Fibroblast of lung (primary cell): ENCODE measurements at places on chromosomes 13 and 19.

DNA sequence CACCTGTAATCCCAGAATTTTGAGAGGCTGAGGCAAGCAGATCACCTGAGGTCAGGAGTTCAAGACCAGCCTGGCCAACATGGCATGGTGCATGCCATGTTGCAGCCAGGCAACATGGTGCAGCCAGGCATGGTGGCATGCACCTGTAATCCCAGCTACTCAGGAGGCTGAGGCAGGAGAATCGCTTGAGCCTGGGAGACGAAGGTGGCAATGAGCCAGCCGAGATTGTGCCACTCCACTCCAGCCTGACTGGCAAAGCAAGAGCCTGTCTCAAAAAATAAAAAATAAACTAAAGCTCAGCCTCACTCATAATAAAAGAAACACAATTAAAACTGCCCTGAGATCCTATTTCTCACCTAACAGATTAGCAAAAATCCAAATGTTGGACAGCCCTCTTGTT is 49.7 kb upstream of the MAP3K10 start:
- peak; percentile 34 for DNase-seq

DNA sequence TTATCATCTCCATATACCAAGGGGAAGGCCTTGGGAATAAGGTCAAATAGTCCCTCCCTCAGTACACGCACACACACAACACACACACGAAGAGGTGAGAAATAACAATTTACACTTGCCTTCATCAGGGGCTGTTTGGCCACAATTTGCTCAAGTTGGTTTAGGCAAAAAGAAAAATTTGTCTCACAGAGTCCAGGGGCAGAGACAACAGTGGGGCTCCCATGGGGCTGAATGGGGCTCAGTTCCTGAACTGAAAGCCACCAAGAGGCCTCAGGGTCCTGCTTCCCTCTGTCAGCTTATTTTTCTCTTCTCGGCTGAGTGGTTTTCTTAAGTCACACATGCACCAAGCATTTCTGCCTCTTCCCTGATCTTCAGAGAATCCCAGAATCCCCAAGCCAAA is 35.5 kb downstream of the PCDH8 start:
- no peak for DNase-seq

GRCh38 chr13:52070929-52071523 is 46.5 kb downstream of the UTP14C start:
- DNase-seq = peak; percentile 28

DNA sequence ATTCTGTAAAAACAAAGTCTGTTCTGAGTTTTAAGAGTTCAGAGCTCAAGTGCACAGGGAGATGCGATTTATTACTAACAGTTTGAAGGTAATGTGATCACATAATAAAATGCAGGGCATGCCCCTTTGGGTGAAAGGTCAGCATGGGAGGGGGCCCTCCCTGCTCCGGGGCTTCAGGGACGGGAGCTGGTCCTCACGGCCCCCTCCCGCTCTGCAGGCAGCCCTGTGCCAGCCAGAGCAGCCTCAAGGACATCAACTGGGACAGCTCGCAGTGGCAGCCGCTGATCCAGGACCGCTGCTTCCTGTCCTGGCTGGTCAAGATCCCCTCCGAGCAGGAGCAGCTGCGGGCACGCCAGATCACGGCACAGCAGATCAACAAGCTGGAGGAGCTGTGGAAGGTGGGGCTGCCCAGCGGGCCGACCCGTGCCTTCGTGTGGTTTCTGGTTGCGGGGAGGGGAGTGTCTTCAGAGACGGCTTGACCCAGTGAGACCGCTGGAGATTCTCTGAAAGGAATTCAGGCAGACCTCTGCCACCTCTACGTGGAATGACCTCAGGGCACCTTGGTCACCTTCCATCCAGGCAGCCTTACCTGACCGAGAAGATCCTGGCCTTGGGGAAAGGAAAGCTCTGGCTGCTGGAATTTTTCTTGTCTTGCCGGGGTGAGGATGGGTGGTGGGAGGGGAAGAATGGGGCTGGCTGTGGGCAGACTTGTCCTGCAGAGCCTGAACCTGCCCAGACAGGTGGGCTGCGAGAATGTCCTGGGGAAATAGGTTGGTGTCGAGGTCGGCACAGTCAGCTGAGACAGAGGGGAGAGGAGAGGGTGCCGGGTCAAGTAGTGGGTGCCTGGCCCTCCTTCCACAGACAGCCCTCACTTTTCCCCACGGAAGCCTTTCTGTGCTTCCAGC is 19.0 kb downstream of the UPF1 start:
- no peak for DNase-seq

- no peak for DNase-seq
Measured at GRCh38 chr13:33717775-33718174, 100.2 kb upstream of the RFC3 start.

DNA sequence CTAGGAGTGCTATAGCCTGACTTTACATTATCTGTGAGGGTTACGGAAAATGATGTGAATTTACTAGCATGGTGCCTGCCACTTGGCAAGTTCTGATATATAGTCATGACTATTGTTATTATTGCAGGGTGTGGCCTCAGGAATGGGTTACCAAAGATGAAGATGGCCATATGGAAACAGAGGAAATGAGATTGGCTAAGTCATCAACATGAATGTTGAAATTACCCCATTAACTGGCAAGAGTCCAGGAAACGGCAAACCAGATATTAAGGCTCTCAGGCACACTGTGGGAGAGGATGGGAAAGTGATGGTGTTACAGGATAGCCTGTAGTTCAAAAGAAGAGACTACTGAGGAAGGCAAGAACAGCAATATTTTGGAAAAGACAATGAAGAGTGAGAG is 183.3 kb downstream of the KCNRG start:
- peak; percentile 88 for DNase-seq
